ENCODE measurements at places on chromosomes 16 and 17.
A peak's percentile ranks its signal among the peaks of the same experiment; 100 is the strongest.

DNA sequence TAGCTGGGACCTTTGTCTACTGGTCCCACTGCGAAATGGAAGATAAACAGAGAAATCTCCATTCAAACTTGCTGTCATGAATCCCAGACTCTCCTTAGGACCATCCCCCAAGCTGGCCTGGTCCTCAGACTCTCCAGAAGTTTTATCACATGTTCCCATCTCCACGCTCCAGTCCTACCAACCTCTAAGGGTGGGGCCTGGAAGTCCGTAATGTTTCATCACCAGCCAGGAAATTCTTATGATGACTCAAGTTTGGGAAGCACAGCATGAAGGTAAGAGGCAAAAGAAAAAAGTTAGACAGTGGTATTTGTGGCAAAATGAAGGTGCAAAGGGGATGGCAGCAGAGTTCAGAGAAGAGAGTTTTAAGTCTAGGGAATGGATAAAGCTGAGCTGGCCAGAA, 52.7 kb downstream of the ZNF18 start:
- DNase-seq: no peak

- DNase-seq: no peak
These were observed 22.2 kb downstream of the CLTC start for GRCh38 chr17:59641799-59642484.

GRCh38 chr17:56595108-56595418, 1.6 kb downstream of the NOG start:
- no peak for DNase-seq

DNA sequence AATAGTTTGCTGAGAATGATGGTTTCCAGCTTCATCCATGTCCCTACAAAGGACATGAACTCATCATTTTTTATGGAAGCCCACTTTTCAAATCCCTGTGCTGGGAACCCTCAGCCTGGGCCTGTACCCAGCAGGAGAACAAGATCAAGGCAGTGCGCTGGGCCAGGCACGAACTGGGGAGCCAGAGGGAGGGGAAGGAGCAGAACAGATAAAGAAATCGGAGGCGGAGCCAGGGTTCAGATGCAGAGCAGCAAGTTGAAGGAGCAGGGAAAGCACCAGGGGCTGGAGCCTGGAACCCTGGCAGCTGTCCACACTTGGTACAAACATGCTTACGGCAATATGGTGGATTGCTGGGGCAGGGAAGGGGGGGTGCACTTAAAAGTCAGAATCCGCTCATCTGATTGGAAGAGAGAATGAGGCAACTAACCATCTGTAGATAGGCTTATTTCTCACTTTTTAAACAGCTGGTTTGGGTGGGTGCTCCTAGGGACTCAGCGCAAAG, 107.5 kb downstream of the NOG start:
- DNase-seq: no peak

DNA sequence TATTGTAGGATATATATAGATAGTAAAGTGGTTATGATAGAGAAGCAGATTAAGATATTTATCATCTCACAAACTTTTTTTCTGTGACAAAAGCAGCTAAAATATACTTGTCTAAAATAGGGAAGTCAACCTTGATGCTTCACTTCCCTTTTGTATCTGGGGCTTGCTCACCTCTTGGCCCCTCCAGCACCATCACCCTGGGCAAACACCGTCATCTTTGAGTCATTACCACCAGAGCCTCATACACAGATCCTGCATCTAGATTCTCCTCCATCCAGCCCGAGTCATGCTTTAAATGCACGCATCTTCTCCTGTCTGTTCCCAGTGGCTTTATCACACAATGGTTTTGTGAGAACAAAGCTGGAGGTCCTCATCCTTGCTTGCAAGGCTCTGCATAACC, 1062.7 kb upstream of the EEF2KMT start:
- DNase-seq: no peak

DNA sequence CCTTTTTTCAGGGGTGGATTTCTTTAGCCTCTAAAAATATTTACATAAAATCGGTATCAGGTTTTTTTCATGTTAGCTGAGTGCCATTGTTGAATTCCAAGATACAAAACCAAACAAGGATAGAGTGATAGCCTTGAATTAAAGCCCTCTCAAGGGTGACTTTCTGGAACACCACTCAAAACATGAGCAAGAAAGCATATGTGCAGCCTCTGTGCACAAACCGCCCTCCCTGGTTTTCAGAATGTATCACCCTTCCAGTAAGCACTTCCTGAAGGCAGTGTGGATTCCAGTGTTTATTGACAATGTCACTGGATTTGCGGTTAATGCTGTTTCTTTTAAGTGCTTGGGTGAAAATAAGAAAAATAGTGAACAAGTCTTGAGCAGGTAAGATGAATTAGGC, 597.7 kb downstream of the TMEM114 start:
- DNase-seq: no peak

DNA sequence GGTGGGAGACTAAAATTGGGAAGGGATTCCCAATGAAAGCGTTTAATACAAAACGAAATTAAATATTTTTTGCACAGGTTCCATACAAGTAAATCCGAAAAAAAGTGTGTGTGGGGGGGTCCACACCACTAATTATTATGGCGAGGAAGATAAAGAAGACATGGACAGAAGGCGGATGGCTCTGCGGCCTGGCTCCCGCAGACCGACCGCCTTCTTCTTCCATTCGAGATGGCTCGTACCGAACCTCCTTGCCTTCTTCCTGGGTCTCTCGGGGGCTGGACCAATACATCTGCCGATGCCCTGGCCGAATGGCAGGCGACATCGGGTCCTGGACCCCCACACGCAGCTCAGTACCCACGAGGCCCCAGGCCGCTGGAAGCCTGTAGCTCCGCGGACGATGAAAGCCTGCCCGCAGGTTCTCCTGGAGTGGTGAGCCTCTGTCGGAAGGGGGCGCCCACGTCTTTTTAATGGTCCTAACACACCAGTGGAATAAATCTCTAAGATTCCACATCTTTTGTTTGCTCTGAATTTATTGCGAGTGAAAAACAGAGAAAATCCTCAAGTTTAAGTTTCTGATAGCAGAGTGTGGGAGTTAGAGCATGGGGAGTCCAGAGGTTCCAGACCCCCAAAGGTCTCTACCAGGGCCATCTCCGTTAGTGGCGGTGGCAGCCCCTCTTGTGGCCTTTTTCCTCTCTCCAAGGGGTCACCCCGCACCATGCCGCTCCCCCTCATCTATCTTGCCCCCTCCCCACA, 1.4 kb downstream of the PRAC2 start:
- peak; percentile 75 for DNase-seq

Measured in posterior cingulate gyrus (tissue), 11 donors.